ENCODE measurements at places on chromosomes 3 and 15. TPM values are rescaled to one million over a fixed set of nuclear protein-coding genes. Genes with fewer than 3 reads are reported as not detected.
A peak's percentile ranks its signal among the peaks of the same experiment; 100 is the strongest.

GRCh38 chr3:161316006-161316689 lies 55.2 kb downstream of the SPTSSB start:
- peak; percentile 87 for DNase-seq

Gene TRPC1
- 26.1 TPM for total RNA-seq

GRCh38 chr3:23068016-23068728 lies 135.0 kb upstream of the UBE2E2 start:
- no peak for DNase-seq

- no peak for DNase-seq
These were observed 175.0 kb downstream of the PDZRN3 start for GRCh38 chr3:73449774-73450173.

- DNase-seq, result no peak
These were observed 58.0 kb downstream of the MGLL start for GRCh38 chr3:127764301-127764700.

Gene MED12L
- 0.72 TPM for total RNA-seq

GRCh38 chr3:172161133-172161789 lies 121.9 kb downstream of the FNDC3B start:
- DNase-seq, result no peak

All from fibroblast of the aortic adventitia (primary cell).